ENCODE measurements at places on chromosomes 4 and X. TPM values are rescaled to one million over a fixed set of nuclear protein-coding genes. Genes with fewer than 3 reads are reported as not detected.

DNA sequence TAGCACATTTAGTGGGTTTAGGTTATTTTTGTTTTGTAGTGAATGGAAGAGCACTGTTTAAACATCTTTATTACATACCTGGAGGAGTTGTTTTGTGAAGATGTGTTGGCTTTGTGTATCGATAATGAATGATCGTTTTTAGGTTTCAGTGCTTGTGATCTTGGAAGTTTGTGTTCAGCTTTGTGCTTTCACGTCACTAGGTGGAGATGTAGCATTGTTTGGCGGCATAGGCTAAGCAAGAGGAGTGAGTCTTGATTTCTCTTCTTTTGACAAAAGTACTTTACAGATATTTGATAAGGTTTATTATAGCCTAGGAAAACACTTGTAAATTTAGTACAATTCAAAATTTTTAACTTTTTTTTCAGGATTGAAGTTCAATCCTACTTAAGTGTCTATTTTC lies 50.4 kb downstream of the PDK3 start:
- no peak for DNase-seq

DNA sequence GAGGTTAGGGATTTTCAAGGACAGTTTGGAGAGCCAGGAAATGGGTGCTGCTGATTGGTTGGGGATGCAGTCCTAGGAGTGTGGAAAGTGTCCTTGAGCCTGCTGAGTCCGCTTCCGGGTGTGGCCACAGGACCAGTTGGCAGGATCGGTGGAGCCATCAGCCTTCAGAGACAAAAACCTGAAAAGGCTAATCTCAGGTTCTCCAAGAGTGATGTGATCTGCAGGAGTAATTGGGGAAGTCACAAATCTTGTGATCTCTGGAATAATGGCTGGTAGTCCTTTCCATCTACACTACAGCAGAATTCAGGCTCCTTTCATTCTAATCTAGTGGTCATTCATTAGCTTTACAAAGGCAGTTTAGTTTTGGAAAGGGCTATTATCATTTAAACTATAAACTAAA lies 55.9 kb upstream of the BMP2K start:
- no peak for DNase-seq

DNA sequence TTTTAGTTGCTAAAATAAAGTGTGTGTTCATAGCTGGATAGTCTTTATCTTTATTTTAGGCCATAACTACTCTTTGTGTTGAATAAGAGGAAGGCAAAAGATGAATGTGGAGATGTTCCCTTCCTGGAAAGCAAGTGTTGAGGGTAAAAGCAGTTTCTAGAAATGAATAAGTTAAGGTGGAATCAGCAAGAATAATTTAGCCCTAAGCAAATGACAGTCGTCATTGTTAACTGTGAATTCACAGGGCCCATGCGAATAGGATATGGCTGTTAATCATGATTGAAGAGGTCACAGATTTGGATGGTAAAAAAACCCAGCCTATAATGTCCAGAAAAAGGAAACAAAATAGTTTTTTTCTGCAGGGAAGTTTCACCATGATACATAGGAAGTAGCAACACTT lies 167.8 kb upstream of the PPP3CA start:
- no peak for DNase-seq

DNA sequence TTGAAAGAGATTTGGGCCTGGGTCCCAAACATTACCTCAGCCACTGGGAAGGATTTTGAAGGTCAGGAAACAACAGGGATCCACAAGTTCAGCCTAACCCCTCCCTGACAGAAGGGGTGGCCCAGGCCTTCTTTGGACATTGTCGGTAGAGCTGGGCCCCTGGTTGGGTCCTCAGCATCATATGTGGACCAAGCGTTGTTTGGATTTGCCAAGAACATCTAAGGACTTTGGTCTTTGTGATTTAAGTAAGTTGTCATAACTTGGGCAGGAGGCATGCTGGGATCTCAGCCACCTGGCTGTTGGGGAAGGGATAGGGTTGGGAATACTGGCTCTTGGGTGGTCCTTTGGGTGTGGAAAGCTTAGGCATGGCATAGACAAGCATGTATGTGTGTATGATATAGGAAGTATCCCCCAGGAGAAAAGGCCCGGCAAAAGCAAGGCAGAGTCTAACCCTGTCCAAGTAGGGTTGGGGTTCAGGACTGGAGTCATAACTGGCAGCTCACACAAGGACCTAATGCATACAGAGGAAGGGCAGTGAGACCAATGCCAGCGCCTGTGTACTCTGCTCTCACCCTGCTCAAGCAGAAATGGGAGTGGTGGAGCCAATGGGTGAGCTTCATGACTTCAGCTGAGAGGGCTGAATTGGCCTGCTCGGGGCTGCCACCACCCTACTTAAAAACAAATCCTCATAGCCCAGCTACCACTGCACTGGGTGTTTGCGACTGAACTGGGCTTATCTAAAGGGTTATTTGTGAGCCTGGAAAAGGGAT lies 102.8 kb downstream of the RTL5 start:
- DNase-seq = peak; percentile 53

DNA sequence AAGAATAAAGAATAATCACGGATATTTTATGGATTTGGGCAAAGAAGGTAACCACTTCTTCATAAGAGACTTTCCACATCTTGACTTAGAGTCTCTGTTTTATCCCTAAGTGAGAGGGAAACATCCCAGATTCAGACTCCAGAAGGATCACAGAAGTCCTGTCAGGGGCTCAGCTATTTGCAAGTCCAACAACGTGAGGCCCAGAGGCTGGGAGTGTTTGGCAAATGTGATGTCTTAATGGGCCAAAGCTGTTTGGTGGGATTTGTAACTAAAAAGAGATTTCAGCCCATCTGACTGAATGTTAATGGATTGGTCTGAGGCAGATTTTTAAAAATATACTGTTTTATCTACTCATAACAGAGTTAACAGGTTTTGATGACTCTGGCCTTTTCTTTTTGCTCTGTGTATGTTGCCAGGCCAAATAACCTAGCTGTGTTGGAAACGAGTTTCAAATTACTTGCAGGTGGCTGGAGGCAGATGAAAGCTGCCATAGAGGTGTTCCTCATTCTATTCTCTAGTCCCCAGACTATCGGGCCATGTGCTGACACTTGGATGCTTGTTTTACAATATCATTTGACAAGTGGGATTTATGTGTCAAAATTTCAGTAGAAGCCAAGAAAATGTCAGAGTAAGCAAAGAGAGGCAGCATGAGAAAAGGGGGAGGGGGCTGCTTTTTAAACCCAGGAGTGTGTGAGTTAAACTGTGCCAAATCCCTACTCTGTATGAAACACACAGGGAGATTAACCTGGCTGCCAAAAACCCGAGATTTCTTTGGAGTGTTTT lies 330.9 kb downstream of the DCHS2 start:
- no peak for DNase-seq

Gene SEPTIN6
- total RNA-seq = 70.2 TPM

Gene PDGFC
- 18.1 TPM for total RNA-seq

Gene PPBP
- 0.60 TPM for total RNA-seq

Measured in type B pancreatic cell (in vitro differentiated cells).